ENCODE measurements at places on chromosomes 5 and 9.

DNA sequence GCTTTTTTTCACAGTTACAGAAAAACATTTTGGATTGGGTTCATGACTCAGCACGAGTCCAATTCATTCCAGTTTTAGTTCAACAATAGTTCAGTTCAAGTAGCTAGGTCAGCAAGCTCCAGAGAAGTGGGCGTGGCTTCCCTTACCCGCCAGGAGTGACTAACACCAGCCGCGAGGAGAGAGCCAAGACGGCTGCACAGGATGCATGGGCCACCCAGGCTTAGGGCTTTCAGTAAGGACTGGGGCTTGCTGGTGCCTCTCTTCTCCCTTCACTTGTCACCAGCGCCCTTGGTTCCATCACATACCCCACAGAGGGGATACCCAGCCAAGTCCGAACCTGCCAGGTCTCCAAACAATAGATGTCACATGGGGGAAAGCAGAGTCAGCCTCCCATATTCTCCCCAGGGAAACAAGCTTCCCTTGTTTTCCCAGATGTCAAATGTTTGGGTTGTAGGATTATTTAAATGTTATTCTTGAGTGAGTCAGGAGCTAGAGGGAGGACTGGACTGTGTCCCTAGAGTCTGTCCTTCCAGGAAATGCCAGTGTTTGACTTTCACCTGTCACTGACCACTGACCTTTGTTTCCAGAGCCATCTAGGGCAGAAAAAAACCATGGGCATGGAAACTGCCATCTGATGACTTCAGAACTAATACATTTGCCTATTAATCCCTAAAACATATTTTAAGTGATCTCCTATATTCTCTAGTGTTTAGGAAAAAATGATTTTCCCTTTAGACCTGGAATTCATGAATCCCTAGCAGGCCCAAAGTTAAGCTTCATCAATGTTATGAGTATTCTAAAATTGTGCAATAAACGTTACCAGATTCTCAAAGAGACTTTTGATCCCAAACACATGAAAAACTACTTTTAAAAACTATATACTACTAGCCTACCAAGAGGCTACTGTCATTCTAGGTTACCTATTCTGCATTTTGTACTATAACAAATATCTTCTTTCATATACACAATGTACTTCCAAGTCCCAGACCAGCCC, 51.9 kb downstream of the NIPAL4 start:
- DNase-seq = peak; percentile 50

- peak; percentile 65 for DNase-seq
Measured at GRCh38 chr9:97710356-97711222, 13.4 kb upstream of the XPA start.

DNA sequence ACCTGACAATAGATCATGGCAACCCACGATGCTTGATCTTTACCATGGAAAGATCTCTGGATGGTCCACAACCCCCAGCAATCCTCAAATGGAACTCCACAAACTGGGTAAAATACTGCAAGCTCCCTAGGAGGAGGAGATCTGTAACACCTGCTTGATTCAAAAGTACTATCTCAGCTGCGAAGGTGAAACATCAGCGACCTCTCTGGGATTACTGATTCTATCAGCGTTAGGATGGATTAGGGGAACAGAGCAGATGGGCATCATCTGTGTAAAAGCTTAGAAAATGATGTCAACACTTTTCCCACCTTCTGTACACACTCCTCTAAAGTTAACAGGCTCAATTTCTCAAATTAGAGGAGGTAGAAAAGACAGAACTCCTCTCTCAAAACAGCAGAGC, 31.5 kb upstream of the TRPC7 start:
- no peak for DNase-seq

GRCh38 chr5:175696139-175696854, 38.4 kb downstream of the HRH2 start:
- peak; percentile 96 for DNase-seq

- DNase-seq = peak; percentile 39
Measured at GRCh38 chr9:113056191-113057106, at the start of gene ZFP37. Gene ZFP37, minus strand, starts transcription at chr9:113056724. Its CDS starts 36 bp downstream, at chr9:113056688.

Measured in CD14-positive monocyte (primary cell).